ENCODE measurements at places on chromosomes 5 and 9. TPM values are rescaled to one million over a fixed set of nuclear protein-coding genes. Genes with fewer than 3 reads are reported as not detected.

GRCh38 chr5:117207088-117207668 is 632.6 kb upstream of the SEMA6A start:
- no peaks in the 10 kb centered on the region for H3K36me3 ChIP-seq
- H3K27me3 ChIP-seq = no peaks in the 10 kb centered on the region
- no peak overlapping the region for H3K4me3 ChIP-seq
- no peaks in the 10 kb centered on the region for H3K4me1 ChIP-seq
- no peak for DNase-seq

DNA sequence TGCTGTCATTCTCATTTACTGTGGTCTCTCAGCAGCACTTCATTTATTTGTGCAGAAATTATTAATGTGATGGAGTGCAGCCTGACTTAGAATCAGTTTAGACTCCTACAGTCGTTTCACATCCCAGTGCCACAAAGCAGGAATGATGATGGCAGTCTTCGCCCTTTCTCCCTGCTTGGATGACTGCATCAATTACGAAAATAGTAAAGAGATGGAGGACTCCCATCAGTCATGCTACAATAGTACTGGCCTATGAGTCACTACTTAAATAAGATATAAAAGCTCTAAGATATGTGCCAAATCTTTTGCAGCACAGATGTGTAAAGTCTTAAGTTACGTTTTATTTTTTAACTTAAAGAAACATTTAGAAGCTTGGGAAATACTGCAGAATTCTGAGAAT is 263.9 kb downstream of the CHSY3 start:
- H3K36me3 ChIP-seq = no peaks in the 10 kb centered on the region
- H3K4me1 ChIP-seq = no peaks in the 10 kb centered on the region
- H3K27me3 ChIP-seq = no peaks in the 10 kb centered on the region
- no peak for DNase-seq

DNA sequence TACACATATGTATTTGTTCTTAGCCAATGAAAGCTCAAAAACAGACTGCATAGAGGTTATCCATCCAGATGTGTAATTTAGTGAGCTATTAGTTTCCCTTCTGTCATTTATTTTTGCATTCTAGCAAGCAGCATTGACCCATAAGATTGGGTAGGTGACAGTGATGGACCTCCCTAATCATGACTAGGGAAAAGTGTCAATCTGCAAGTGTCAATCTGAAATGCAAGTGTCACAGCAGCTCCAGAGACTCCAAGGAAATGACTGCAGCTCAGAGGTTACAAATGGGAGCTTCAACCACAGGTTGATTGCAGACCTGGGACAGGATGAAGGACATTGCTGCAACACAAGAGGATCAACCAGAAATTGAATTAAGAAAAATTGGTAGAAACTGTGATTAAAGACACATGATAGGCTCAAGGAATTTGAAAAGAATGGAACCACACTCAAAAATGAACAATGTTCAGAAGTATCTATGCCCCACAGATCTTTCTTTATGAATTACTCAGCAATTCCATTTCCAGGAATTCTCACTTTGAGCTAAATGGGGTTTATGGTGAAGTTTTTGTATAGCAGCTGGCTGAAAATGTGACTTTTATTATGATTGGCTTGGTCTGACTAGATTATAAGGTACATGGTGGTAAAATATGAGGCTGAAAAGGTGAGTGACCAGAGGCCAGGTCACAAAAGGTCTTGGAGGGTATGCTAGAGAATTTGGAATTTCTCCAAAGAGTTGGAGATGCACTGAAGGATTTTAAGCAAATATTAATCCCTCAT is 59.6 kb upstream of the HTR4 start:
- no peaks in the 10 kb centered on the region for H3K27me3 ChIP-seq
- H3K36me3 ChIP-seq = no peaks in the 10 kb centered on the region
- H3K4me1 ChIP-seq = peaks cover 7% of the 10 kb centered on the region
- no peak overlapping the region for H3K27ac ChIP-seq
- no peak overlapping the region for H3K4me3 ChIP-seq

DNA sequence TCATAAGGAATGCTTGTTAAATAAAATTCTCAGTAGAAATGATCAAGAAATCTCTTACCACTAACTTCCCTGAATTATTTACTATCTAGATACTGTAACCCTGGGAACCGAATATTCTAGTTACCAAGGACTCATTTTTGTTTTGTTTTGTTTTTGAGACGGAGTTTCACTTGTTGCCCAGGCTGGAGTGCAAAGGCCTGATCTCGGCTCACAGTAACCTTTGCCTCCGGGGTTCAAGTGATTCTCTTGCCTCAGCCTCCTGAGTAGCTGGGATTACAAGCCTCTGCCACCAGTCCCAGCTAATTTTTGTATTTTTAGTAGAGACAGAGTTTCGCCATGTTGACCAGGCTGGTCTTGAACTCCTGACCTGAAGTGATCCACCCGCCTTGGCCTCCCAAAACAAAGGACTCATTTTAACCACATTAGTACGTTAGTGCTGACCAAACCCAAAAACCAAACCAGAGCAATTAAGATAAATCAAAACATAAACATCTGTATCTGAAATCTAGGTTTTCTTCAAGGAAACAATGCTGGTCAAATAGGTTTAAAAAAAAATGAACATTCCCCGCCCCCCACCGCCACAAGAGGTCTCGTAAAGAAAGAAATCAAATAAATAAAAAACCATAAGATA is 3.7 kb downstream of the TXN start:
- H3K4me1 ChIP-seq = peaks cover 50% of the 10 kb centered on the region
- no peaks in the 10 kb centered on the region for H3K27me3 ChIP-seq
- H3K4me3 ChIP-seq = no peak overlapping the region
- no peak overlapping the region for H3K27ac ChIP-seq
- peaks cover 12% of the 10 kb centered on the region for H3K36me3 ChIP-seq
- DNase-seq = no peak

GRCh38 chr9:109517901-109518377 is 19.8 kb upstream of the PTPN3 start:
- no peak overlapping the region for H3K27ac ChIP-seq
- H3K27me3 ChIP-seq = no peaks in the 10 kb centered on the region
- no peak for DNase-seq
- H3K4me3 ChIP-seq = no peak overlapping the region
- no peaks in the 10 kb centered on the region for H3K4me1 ChIP-seq

DNA sequence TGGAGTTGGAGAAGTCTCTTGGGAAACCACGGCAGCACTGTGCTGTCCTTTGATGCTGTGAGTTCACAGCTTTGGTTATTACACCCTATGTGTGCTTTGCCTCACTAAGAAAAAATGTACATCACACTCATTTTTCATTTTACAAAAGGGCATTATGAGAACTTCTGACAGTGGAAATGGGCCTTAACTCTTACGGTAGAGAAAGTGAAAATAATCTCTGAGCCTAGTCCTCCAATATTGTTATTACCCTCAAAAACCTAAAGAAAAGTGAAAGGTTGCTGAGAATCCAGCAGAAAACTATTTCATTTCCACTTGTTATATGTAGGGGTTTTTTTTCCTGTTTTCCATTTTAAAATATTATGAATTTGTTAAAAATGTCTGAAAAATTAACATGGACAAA is 8.2 kb upstream of the OR13D1 start:
- H3K36me3 ChIP-seq = no peaks in the 10 kb centered on the region
- DNase-seq = no peak
- no peak overlapping the region for H3K27ac ChIP-seq

DNA sequence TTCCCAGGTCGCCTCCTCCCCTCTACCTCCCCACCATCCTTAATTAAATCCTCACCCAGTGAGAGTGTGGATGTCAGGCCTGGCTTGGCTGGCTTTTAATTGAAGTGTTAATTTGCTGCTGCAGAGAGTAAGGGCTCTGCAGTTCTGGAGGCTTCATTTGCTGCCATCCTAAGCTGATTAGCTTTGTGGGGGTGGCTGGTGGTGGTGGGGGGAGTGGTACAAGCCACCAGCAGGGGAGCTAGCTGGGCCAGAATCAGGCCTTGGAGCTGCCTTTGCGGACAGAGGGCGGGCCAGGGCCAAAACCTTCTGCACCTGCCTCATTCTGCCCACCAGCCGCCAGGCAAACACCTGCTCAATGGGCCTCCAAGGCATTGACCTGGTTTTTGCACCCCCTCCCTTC is 26.8 kb upstream of the TIFAB start:
- H3K36me3 ChIP-seq = no peaks in the 10 kb centered on the region
- H3K4me1 ChIP-seq = no peaks in the 10 kb centered on the region
- no peak overlapping the region for H3K27ac ChIP-seq
- H3K27me3 ChIP-seq = no peaks in the 10 kb centered on the region

DNA sequence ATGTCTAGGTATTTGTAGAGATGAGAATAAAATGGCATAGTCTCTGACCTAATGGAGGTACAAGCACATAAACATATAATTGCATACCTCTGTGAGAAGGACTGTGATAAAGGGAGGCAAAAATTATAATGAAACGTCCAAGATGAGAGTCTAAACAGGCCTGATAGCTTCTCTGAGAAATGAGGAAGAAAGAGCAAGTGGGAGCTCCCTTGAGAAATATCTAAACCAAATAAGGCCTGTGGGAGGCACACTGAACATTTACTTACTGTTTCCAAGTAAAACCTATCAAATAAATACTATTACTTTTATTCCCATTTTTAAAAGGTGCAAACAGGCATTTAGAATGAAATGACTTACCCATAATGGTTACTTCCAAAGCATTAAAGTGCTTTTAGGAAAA is 125.6 kb upstream of the PAPPA start:
- no peaks in the 10 kb centered on the region for H3K27me3 ChIP-seq
- no peaks in the 10 kb centered on the region for H3K4me1 ChIP-seq
- H3K36me3 ChIP-seq = no peaks in the 10 kb centered on the region
- no peak for DNase-seq
- no peak overlapping the region for H3K4me3 ChIP-seq

Gene ARHGEF28
- 16.4 TPM for total RNA-seq

Gene MYORG
- total RNA-seq = 9.9 TPM

Gene ADAMTS2
- 18.4 TPM for total RNA-seq

Gene RANBP3L
- 2.2 TPM for total RNA-seq

Gene UTP15
- total RNA-seq = 15.4 TPM
